ENCODE measurements at places on chromosomes 12 and 14. TPM values are rescaled to one million over a fixed set of nuclear protein-coding genes. Genes with fewer than 3 reads are reported as not detected.

GRCh38 chr14:99378782-99379214 lies 101.9 kb downstream of the SETD3 start:
- no peaks in the 10 kb centered on the region for H3K36me3 ChIP-seq
- H3K4me1 ChIP-seq: no peaks in the 10 kb centered on the region
- H3K27ac ChIP-seq: no peak overlapping the region

The CARMIL3 gene
- total RNA-seq: 0.56 TPM

DNA sequence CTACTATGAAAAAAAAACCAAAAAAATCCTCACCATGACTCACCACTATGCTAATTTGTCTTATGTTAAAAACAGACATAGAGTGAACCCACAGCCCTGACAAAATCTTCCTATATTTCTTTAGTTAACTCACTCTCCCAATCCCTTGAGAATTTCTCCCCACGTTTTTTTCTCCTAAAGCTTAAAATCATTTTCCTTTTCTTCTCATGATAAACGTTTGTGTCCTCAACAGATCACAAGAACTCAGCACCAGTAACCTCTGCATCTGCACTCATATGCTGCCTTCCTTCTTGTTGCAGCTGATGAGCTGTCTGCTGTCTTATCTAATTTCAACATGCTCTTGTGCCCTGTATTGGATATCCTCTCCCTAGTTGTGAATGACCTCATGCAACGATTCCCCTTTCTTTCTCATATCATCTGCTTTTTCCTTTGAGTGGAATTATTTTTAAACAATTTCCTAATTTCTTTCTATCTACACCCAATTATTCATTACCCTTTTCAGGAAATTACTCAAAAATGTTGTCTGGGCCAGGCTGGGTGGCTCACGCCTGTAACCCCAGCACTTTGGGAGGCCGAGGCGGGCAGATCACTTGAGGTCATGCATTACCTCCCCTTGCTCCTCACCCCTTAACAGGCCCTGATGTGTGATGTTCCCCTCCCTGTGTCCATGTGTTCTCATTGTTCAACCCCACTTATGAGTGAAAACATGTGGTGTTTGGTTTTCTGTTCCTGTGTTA lies 427.5 kb upstream of the MGAT4C start:
- no peak overlapping the region for H3K4me3 ChIP-seq
- H3K27ac ChIP-seq: no peak overlapping the region
- no peak for DNase-seq
- H3K27me3 ChIP-seq: no peaks in the 10 kb centered on the region

The SSTR1 gene
- total RNA-seq: not detected

DNA sequence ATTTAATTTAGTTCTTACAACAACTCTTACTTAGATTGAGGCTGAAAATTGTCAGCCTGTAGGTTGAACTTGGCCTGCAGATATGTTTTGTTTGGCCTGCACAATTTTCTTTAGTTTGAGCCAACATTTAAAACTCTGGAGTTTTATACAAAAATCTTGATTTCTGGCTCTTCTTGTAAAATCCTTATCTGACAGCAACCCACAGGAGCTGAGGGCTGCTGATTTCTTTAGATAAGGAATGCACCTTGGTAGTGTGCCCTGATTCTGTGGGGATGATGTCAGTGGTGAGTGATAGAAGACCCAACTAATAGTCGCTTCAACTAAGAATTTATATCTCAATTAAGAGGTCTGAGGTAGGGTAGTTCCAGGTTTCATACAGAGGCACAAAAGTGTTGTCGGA lies 49.5 kb downstream of the SOCS2 start:
- H3K27ac ChIP-seq: no peak overlapping the region
- no peak for DNase-seq
- no peak overlapping the region for H3K4me3 ChIP-seq
- peaks cover 4% of the 10 kb centered on the region for H3K27me3 ChIP-seq
- no peaks in the 10 kb centered on the region for H3K36me3 ChIP-seq
- peaks cover 3% of the 10 kb centered on the region for H3K4me1 ChIP-seq

GRCh38 chr12:2696136-2696535 lies 98.6 kb upstream of the FKBP4 start:
- H3K27me3 ChIP-seq: peaks cover 7% of the 10 kb centered on the region
- no peaks in the 10 kb centered on the region for H3K36me3 ChIP-seq
- H3K4me1 ChIP-seq: peaks cover 18% of the 10 kb centered on the region
- H3K4me3 ChIP-seq: no peak overlapping the region
- DNase-seq: no peak

DNA sequence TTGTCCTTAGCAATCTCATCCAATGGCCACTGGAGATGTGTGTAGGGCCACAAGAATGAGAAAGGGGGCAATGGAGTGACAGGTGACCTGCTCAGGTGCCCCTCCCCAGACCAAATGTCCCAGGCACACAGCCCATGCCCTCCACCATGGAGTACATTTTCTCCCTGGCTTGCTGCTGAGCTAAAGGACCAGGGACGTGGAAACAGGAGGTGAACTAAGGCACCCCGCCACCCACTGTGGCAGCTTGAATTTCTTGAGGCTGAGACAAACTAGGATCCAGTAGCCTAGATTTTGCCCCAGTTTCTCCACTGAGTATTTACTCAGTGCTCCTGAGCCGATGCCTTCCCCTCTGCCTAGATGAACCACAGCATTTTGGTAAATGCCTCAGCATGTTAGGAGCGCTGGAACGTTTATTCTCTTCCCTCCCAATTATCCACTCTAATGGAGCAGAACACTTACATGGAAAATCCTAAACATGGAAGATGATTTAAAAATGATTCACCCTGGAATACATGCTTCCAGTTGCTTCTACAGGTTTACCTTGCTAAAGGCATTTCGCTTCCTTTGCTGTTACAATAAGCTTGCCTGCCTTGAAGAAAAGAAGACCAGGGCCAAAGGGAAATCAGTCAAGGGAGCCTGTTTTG lies 198.0 kb downstream of the ZFP36L1 start:
- H3K4me1 ChIP-seq: peaks cover 14% of the 10 kb centered on the region
- no peak for DNase-seq
- no peak overlapping the region for H3K27ac ChIP-seq
- H3K36me3 ChIP-seq: no peaks in the 10 kb centered on the region
- H3K4me3 ChIP-seq: no peak overlapping the region

GRCh38 chr12:107491856-107492255 lies 193.7 kb upstream of the PWP1 start:
- no peak overlapping the region for H3K27ac ChIP-seq
- H3K27me3 ChIP-seq: no peaks in the 10 kb centered on the region
- DNase-seq: no peak

Data from activated naive CD8-positive, alpha-beta T cell treated with anti-CD3 and anti-CD28 coated beads for 36 hours (primary cell).